ENCODE measurements at places on chromosomes 5 and 9. TPM values are rescaled to one million over a fixed set of nuclear protein-coding genes. Genes with fewer than 3 reads are reported as not detected.

The SPATA31E1 gene
- not detected for total RNA-seq

DNA sequence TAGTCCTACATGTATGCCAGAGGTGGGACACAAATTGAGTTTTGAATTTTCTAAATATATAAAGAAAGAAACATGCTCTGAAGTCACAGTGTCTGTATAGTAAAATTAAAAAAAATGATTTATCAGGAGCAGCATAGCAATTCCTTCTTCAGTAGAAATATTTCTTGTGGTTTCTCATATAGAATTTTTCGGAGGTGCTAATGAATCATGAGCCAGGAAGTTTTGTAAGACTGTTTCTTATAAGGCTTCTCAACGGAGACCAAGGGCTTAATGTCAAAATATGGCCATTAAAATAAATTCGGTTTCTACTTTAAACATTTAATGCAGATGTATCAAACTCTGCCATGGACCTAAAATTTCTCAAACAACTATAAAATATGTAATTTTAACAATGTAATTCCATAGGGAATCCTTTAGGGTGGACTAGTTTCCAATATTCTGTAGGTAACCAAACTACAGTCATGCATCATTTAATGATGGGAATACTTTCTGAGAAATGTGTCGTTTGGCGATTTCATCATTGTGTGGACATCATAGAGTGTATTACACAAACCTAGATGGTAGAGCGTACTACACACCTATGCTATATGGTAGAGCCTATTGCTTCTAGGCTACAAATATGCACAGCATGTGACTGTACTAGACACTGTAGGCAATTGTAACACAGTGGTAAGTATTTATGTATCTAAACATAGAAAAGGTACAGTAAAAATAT lies 66.3 kb downstream of the ANKRD55 start:
- peaks cover 14% of the 10 kb centered on the region for H3K4me1 ChIP-seq
- no peaks in the 10 kb centered on the region for H3K27me3 ChIP-seq
- no peaks in the 10 kb centered on the region for H3K36me3 ChIP-seq
- no peak overlapping the region for H3K27ac ChIP-seq

GRCh38 chr5:125236981-125237380 lies 490.5 kb upstream of the ZNF608 start:
- no peaks in the 10 kb centered on the region for H3K27me3 ChIP-seq
- DNase-seq = no peak
- no peak overlapping the region for H3K27ac ChIP-seq
- H3K36me3 ChIP-seq = no peaks in the 10 kb centered on the region

GRCh38 chr5:38403877-38404635 lies 145.7 kb downstream of the EGFLAM start:
- no peaks in the 10 kb centered on the region for H3K36me3 ChIP-seq
- no peak overlapping the region for H3K4me3 ChIP-seq
- peaks cover 4% of the 10 kb centered on the region for H3K27me3 ChIP-seq
- H3K27ac ChIP-seq = no peak overlapping the region
- H3K4me1 ChIP-seq = no peaks in the 10 kb centered on the region

GRCh38 chr9:91746904-91747303 lies 203.1 kb downstream of the ROR2 start:
- H3K27me3 ChIP-seq = no peaks in the 10 kb centered on the region
- H3K4me3 ChIP-seq = no peak overlapping the region
- no peak overlapping the region for H3K27ac ChIP-seq
- H3K36me3 ChIP-seq = no peaks in the 10 kb centered on the region

DNA sequence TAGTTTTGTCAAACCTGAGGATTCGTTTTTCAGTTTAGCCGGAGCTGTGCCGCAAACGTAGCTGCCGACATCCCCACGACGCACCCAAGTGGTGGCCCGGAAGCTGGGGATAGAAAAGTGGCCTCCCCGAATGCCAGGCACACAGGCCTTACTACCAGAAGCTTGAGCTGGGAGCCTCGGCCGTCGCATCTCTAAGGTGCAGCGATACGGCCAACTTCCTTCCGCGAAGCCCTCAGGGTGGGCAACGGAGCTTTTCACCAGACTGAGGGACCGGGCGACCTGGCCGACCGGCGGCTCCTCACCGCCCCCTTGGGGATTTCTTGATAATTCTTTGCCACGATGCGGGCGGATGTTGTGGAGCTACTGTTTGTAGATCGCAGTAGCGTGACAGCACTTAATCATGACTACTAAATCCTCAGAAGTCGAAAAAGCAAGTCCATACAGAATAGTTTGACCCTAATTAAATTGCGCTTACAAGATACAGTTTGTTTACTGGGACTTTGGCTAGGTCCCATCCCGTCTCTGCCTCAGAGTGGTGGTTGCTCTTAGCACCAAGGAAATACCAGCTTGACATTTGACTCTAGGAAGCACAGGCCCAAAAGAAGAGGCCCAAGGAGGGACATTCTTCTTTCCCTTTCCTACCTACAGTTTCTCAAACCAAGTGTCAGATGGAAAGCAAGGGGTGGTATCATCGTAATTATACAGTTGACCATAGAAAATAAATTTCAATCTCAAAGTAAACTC lies 613 bp upstream of the TMEM267 start:
- no peaks in the 10 kb centered on the region for H3K36me3 ChIP-seq
- H3K27ac ChIP-seq = peak overlapping the region; percentile 92
- no peaks in the 10 kb centered on the region for H3K27me3 ChIP-seq
- DNase-seq = peak; percentile 89

DNA sequence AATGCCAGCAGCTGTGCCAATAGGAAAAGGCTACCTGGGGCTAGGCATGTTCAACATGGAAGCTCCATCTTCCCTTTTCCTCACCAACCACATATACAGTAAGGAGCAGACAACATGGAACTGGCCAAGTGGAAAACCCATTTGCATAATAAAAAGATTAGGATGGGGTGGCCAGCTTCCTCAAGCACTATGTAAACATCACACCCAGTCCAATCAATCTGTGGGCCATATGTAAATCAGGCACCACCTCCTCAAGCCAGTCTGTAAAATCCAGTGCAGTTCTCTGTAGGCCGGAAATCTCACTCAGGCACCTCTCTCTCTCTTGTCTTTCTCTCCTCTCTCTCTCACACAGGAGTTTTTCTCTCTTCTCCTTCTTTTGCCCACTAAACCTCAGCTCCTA lies 360.2 kb upstream of the GRIA1 start:
- no peaks in the 10 kb centered on the region for H3K36me3 ChIP-seq
- H3K4me1 ChIP-seq = no peaks in the 10 kb centered on the region
- H3K27me3 ChIP-seq = no peaks in the 10 kb centered on the region

DNA sequence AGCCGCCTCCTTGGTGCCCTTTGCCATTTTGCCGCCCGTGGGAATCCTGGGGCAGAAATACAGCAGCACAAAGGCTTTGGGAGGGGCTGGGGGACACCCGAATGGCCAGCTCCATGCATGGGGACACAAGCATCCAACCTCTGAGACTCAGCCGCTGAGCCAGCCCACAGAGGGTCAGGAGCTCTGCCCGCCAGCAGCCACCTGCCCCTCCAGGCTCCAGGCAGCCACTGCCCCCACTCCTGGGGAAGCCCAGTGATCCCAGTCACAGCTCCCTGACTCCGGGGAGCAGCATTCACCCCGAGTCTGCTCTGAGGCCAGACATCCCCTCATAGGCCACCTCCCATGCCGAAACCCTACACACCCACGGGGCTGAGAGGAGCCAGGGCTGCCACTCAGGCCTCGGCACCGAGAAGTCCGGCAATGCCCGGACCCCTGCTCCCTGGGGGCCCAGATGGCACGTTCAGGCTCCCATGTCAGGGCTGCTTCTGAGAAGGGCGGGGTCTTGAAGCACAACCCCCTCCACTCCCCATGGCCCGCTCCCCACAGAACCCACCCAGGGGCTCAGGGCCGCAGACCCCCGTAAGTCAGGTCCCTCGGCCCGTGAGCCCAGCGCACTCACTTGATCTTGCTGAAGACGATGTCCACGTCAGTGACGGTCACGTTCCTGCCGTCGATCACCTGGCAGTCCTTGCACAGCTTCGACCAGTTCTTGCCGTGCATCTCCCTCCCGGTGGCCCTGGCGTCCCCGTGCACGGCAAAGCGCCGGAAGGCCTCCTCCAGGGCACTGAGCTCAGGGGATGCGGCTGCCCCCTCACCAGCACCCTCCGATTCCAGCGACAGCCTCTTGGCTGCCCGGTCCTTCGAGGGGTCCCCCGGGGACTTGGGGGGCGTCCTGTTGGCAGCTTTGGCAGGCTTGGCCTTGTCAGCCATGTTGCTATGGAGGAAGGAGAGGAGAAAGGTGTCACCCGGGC lies 15.7 kb downstream of the TPPP start:
- no peak overlapping the region for H3K27ac ChIP-seq
- H3K4me3 ChIP-seq = no peak overlapping the region
- peaks cover 16% of the 10 kb centered on the region for H3K4me1 ChIP-seq
- no peaks in the 10 kb centered on the region for H3K27me3 ChIP-seq

GRCh38 chr5:124744170-124744971 lies 2.1 kb downstream of the ZNF608 start:
- DNase-seq = no peak
- no peaks in the 10 kb centered on the region for H3K36me3 ChIP-seq
- no peaks in the 10 kb centered on the region for H3K4me1 ChIP-seq

- H3K4me3 ChIP-seq = no peak overlapping the region
- H3K27me3 ChIP-seq = no peaks in the 10 kb centered on the region
- H3K36me3 ChIP-seq = no peaks in the 10 kb centered on the region
- no peak overlapping the region for H3K27ac ChIP-seq
- H3K4me1 ChIP-seq = peaks cover 3% of the 10 kb centered on the region
Observed at GRCh38 chr9:127828262-127829031, 25.8 kb downstream of the FPGS start.

All from CD4-positive, alpha-beta memory T cell (primary cell).